Naive thymus-derived CD8-positive, alpha-beta T cell (primary cell): ENCODE measurements at places on chromosomes 11 and 22. TPM values are rescaled to one million over a fixed set of nuclear protein-coding genes. Genes with fewer than 3 reads are reported as not detected.

DNA sequence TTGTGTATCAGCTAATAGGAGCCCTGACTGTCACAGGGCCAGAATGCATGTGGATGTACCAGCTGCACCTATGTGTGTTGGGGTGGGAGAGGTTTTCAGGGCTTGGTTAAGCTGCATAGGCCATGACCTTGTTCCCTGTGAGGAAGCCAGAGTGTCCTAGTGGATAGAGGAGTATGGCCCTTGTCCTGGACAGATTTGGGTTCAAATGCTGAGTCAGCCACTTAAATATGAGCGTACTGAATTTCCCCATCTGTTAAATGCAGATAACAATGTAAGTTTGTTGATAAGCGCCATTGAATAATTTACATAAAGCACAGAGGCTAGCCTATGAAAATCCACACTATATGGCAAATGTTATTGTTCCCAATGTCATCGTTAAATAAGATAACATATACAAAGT is 74.4 kb downstream of the PANX1 start:
- H3K4me3 ChIP-seq, result no peak overlapping the region
- H3K36me3 ChIP-seq, result no peaks in the 10 kb centered on the region
- H3K27ac ChIP-seq, result no peak overlapping the region
- no peaks in the 10 kb centered on the region for H3K4me1 ChIP-seq

DNA sequence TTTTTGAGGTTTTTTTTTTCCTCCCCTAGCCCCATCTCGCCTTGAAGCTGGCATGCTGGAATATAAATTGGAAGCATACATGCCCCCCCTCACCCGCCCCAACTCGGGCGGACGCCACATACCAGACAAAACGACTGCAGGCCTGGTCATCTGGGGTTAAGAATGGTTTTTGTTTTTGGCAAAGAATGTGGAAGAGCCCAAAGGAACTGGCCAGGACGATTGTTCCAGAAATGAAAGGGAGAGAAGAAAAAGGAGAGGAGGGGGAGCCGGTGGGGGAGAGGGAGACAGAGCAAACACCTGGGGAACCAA is 25.0 kb downstream of the MN1 start:
- H3K27me3 ChIP-seq, result peaks cover 26% of the 10 kb centered on the region
- H3K4me3 ChIP-seq, result no peak overlapping the region
- no peak overlapping the region for H3K27ac ChIP-seq
- H3K36me3 ChIP-seq, result no peaks in the 10 kb centered on the region
- H3K4me1 ChIP-seq, result no peaks in the 10 kb centered on the region

Gene SLN
- total RNA-seq, result not detected

DNA sequence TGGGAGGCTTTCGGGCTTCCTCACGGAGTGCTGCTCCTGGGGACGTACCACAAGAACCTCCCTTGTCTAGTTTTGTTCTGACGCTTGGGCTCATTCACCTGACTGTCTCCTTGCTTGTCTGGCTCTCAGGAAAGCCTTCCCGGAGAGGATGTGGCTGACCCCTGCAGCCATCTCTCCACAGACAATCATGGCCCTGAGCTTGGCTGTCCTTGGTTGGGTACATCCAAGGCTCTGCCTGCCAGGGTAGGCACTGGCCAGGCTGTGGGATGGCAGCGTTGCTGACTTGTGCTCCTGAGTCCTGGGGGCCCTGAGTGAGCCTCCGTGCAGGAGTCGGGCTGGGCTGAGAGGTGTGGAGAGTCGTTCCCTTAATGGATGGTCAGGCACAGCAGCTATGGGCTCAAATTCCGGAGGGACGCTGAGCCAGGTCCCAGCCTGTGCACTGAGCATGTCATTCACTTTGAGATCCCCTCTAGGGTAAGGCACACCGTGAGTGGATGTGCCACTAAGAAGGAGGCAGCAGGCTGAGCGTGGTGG is 32.8 kb downstream of the BCR start:
- peaks cover 4% of the 10 kb centered on the region for H3K36me3 ChIP-seq
- no peaks in the 10 kb centered on the region for H3K27me3 ChIP-seq
- peaks cover 76% of the 10 kb centered on the region for H3K4me1 ChIP-seq
- no peak overlapping the region for H3K4me3 ChIP-seq

Gene SYT12
- total RNA-seq, result not detected

GRCh38 chr11:69646493-69647389 is 5.8 kb downstream of the CCND1 start:
- no peak for DNase-seq
- no peaks in the 10 kb centered on the region for H3K27me3 ChIP-seq
- H3K36me3 ChIP-seq, result no peaks in the 10 kb centered on the region
- no peaks in the 10 kb centered on the region for H3K4me1 ChIP-seq
- no peak overlapping the region for H3K27ac ChIP-seq
- H3K4me3 ChIP-seq, result no peak overlapping the region

Gene EEF1G
- 2,038 TPM for total RNA-seq

Gene MPPED1
- total RNA-seq, result not detected

DNA sequence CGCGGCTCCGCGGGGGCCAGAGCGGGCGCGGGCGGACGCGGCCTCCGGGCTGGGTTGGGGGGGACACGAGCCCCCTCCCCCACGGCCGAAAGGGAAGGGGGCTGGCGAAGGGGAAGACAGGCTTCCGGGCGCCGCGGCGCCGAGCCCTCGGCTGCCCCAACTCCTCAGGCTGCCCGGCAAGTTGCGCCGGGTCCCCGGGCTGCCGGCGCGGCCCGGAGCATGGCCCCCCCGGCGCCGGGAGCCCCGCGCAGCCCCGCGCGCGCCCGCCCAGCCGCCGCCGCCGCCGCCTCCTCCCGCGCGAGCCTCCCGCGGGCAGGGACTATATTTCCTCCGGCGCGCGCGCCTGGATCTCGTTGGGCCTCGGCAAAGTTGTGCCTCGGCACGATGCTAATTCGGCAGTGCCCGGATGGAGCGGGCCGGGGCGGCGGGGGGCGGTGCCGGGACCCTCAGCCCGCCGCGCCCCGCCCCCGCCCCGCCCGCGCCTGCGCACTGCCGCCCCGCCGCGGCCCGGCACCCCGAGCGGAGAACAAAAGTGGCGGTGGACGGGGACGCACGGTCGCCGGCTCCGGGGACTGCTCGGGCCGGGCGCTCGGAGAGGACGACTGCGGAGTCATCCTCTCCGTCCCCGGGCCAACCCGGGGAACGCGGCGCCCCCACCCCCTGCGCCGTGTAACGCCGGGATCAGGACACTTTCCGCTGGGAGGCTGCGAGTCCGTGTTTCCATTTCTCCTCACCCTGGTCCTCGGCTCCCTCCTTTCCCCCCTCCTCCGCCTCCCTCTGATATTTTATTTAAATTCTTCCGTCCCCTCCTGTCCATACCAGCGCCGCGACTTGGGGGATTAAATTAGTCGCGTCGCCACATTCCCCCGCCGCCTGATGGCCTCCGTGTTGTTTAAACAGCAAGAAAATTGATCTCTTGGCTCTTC is at the start of gene PHF21B:
Gene PHF21B, minus strand, starts transcription at position 400 of the 926 bp plus-strand sequence. CDS start 456 bp downstream, outside the sequence.
- H3K4me3 ChIP-seq, result peak within 1 kb of the TSS; percentile 90
- no peak for DNase-seq
- H3K27me3 ChIP-seq, result peaks cover 39% of the 10 kb centered on the region
- H3K36me3 ChIP-seq, result no peaks in the 10 kb centered on the region
- H3K27ac ChIP-seq, result no peak within 1 kb of the TSS

DNA sequence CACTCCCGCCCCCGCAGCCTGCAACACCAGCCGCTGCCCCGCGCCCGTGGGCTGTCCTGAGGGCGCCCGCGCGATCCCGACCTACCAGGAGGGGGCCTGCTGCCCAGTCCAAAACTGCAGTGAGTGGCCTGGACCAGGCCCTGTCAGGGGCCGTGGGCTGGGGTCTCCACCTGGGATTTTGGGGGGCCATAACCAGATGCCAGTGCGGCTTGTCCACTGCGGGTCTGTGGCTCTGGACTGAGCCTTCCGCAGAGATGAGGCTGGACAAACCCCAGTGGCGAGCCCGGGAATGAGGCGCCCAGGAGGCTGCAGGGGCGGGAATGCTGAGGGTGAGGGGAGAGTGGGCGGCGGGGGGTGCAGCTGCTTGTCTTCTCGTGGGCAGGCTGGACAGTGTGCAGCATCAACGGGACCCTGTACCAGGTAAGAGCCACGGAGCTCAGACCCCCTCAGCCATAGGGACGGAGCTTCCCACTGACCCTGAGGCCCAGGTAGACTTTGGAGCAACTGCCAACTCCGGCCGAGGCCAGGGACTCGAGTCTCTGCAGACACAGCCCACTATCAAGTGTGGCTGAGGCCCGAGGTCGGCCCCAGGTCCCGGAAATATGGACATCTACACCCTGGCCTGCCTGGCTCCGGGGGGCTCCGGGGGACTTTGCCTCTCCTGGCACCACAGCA is 24.8 kb upstream of the MUC5B start:
- H3K36me3 ChIP-seq, result no peaks in the 10 kb centered on the region
- no peaks in the 10 kb centered on the region for H3K4me1 ChIP-seq
- no peak overlapping the region for H3K4me3 ChIP-seq
- no peak overlapping the region for H3K27ac ChIP-seq
- peak; percentile 50 for DNase-seq

- peaks cover 18% of the 10 kb centered on the region for H3K27me3 ChIP-seq
- no peak within 1 kb of the TSS for H3K27ac ChIP-seq
- no peak for DNase-seq
- H3K4me3 ChIP-seq, result no peak within 1 kb of the TSS
- H3K36me3 ChIP-seq, result no peaks in the 10 kb centered on the region
Measured at GRCh38 chr11:122115524-122116379, at the start of gene BLID. Gene BLID (minus strand): TSS chr11:122116215. CDS start chr11:122115922, 293 bp downstream.

- no peak overlapping the region for H3K27ac ChIP-seq
- H3K27me3 ChIP-seq, result peaks cover 13% of the 10 kb centered on the region
- no peaks in the 10 kb centered on the region for H3K4me1 ChIP-seq
- no peak for DNase-seq
Measured at GRCh38 chr22:26325641-26326040, 103.4 kb upstream of the ASPHD2 start.

DNA sequence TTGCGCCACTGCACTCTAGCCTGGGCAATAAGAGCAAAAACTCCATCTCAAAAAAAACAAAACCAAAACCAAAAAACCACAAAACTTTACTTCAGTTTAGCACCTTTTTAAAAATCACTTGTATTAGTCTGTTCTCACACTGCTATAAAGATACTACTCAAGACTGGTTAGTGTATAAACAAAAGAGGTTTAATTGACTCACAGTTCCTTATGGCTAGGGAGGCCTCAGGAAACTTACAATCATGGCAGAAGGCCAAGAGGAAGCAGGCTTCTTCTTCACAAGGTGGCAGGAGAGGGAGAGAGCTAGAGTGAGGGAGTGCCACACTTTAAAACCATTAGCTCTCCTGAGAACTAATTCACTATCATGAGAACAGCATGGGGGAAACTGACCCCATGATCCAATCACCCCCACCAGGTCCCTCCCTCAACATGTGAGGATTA is 261.3 kb downstream of the TMEM135 start:
- H3K36me3 ChIP-seq, result peaks cover 11% of the 10 kb centered on the region
- no peaks in the 10 kb centered on the region for H3K27me3 ChIP-seq
- no peak for DNase-seq
- no peaks in the 10 kb centered on the region for H3K4me1 ChIP-seq

Gene DDTL
- total RNA-seq, result not detected

DNA sequence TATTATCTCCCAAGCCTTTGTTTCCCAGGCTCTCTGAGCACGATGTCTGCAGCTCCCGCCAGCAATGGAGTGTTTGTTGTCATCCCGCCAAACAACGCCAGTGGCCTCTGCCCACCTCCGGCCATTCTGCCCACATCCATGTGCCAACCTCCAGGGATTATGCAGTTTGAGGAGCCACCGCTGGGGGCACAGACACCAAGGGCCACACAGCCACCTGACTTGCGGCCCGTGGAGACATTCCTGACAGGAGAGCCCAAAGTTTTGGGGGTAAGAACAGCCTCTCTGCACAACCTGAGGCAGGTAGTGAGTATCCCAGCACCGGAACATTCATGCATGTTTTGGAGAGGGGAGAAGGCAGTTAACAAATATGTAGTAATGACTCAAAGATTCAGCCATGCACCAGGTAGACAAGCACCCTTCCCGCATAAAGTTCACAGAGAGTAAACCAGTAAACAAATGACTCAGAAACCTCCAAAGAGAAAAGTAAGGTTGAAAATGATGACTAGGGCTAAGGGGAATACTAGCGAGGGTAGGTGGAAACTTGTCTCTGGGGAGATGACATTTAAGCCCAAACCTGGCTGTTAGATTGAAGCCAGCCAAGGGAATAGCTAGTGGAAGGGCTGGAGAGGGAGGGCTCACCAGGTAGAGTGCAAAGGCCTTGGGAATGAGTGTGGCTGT is 7.2 kb downstream of the MS4A15 start:
- H3K4me1 ChIP-seq, result peaks cover 15% of the 10 kb centered on the region
- H3K36me3 ChIP-seq, result no peaks in the 10 kb centered on the region
- H3K27ac ChIP-seq, result no peak overlapping the region
- DNase-seq, result no peak
- no peak overlapping the region for H3K4me3 ChIP-seq
- peaks cover 44% of the 10 kb centered on the region for H3K27me3 ChIP-seq

GRCh38 chr11:47254386-47254785 is 3.4 kb upstream of the NR1H3 start:
- no peak for DNase-seq
- H3K27ac ChIP-seq, result no peak overlapping the region
- no peaks in the 10 kb centered on the region for H3K36me3 ChIP-seq
- H3K4me3 ChIP-seq, result no peak overlapping the region

- H3K36me3 ChIP-seq, result peaks cover 68% of the 10 kb centered on the region
- peaks cover 5% of the 10 kb centered on the region for H3K4me1 ChIP-seq
- no peak overlapping the region for H3K4me3 ChIP-seq
- no peaks in the 10 kb centered on the region for H3K27me3 ChIP-seq
Measured at GRCh38 chr22:19040391-19040861, 81.8 kb downstream of the DGCR2 start.

Gene ANO1
- total RNA-seq, result not detected

Gene MFRP
- not detected for total RNA-seq

DNA sequence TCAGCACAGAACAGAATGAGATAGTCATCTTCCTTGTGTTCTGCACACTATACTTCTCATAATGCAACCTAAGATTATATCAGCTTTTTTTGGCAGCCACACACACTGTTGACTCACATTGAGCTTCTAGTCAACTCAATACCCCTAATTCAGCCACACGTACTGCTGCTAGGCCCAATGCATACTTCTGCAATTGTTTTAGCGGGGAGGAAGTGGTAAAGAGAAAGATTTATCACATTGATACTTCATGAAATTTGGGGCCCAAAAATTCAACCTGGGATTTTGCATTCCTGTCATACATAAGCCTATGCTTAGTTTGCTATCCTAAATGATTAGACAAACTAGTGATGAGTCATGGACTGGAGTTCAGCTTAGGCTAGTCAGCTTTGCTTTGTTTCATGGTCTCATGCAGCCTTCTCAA is 8.6 kb upstream of the UPB1 start:
- H3K4me1 ChIP-seq, result peaks cover 4% of the 10 kb centered on the region
- no peaks in the 10 kb centered on the region for H3K27me3 ChIP-seq
- no peak overlapping the region for H3K27ac ChIP-seq
- H3K4me3 ChIP-seq, result no peak overlapping the region

Gene OR5P2
- not detected for total RNA-seq

- no peaks in the 10 kb centered on the region for H3K36me3 ChIP-seq
- peaks cover 8% of the 10 kb centered on the region for H3K27me3 ChIP-seq
- DNase-seq, result no peak
- no peaks in the 10 kb centered on the region for H3K4me1 ChIP-seq
Measured at GRCh38 chr11:113184498-113184897, 129.9 kb upstream of the TTC12 start.

Gene APOL1
- 15.3 TPM for total RNA-seq

DNA sequence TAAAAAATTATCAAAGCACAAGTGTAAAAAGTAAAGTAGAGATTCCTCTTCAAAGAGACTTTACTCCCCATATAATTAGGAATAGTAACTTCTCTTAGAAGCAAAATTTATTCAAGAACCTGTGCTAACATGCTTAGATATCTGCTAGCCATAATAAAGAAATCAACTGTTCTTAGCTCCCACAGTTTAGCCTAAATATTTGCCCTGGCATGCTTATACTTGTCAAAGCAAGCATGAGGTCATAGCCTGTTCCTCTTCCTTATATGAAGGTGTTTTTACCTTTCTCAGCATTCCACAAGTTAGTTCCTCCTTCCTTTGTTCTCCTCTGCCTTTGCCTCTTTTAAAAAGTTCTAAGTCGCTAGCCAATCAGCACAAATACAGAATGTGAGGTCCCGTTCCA is 30.3 kb downstream of the RIC3 start:
- H3K36me3 ChIP-seq, result peaks cover 57% of the 10 kb centered on the region
- DNase-seq, result no peak
- no peaks in the 10 kb centered on the region for H3K4me1 ChIP-seq
